ENCODE measurements at places on chromosomes 7 and 10.

GRCh38 chr10:120997756-120998155, 146.6 kb downstream of the WDR11 start:
- DNase-seq, result no peak

GRCh38 chr10:92470026-92470425, 103.9 kb downstream of the IDE start:
- DNase-seq, result no peak

GRCh38 chr10:46234431-46235060, 52.3 kb upstream of the ANTXRL start:
- DNase-seq, result no peak

DNA sequence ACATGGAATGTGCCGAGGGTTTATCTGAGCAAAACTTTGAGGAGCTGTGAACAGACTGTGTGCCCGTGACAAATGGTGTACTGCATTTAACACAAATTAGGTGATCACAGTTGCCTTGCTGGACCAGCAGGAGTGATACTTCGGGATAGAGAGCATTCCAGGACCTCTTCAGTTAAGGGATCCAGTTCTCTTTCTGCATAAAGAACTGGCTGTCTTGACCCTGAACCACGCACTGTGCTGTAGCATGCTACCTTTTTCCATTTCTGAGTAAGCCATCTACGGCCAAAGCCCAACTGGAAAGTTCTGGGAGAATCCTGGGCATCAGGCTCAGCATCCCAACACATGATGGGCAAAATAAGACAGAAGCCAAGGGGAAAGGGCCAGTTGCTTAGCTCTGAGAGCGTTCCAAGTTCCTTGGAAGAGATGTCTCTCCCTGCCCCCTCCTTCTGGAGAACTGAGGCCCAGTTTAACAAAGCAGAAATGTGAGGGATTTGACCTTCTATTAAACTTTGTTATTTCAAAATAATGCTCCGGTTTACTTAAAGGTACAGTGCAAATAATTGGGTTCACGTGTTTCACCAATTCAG, 37.9 kb upstream of the ADD3 start:
- DNase-seq, result no peak

- DNase-seq, result no peak
These were observed 74.7 kb upstream of the PRR15 start for GRCh38 chr7:29488977-29489376.

All from NCI-H1694 treated with DMSO at 0.1 percent for 48 hours (cell line).